NCI-H2107 (cell line): ENCODE measurements at places on chromosomes 2 and 18.

DNA sequence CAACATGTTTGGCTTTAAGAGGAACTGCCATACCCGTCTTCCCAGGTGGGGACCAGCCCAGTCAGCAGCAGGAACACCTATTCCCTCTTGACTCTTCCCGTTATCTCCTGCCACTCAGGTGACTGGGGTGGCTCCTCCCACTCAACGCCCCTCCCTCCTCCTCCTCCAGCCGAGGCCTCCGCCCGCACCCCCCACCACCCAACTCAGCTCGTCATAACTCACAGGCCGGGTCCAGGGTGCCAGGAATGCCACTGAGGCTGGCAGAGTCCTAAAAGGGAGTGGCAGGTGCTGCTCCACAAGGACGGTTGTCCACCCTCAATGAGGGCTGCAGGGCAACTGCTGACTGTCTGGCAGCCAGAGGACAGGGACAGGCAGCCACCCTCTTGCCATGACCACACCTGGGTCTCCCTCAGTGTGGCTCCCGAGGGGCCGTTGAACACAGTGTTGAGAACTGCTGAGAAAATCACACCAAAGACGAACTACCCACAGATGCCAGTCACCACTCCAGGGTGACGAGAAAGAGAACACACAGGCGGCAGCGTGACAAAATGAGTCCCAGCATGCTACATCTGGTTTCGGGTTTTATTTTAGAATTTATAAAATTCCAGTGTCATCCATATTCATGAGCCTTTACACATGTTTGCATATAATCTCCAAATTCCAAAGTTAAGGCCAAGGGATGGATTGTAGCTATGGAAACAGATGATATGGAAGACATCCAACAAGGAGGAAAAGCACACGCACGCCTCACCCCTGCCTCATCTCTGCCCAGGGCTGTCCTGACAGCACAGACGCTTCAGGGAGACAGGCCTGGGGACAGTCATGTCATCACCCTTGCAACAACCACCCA, 38.5 kb downstream of the ANO7 start:
- no peak for DNase-seq

- no peak for DNase-seq
These were observed 29.2 kb downstream of the KCTD1 start for GRCh38 chr18:26519114-26519513.

GRCh38 chr18:45525301-45525700, 90.0 kb upstream of the SLC14A2 start:
- DNase-seq: no peak

DNA sequence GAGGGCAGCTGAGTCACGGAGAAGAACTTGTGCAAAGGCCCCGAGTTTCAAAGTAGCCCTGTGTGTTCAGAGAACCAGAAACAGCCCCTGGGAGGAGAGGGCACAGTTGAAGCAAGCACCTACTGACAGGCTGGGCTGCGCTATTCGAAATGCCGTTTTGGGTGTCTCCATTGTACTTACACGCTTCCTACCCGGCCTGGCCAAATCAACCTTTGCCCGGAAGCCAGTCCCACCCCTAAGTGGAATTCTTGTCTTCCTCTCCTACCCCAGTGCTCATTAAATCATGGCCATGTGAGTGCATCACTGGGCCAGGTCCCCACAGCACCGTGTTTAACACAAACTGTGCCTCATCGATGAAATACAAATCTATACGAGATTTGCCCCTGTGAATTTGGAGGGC, 6.0 kb downstream of the DIPK1C start:
- DNase-seq: no peak

DNA sequence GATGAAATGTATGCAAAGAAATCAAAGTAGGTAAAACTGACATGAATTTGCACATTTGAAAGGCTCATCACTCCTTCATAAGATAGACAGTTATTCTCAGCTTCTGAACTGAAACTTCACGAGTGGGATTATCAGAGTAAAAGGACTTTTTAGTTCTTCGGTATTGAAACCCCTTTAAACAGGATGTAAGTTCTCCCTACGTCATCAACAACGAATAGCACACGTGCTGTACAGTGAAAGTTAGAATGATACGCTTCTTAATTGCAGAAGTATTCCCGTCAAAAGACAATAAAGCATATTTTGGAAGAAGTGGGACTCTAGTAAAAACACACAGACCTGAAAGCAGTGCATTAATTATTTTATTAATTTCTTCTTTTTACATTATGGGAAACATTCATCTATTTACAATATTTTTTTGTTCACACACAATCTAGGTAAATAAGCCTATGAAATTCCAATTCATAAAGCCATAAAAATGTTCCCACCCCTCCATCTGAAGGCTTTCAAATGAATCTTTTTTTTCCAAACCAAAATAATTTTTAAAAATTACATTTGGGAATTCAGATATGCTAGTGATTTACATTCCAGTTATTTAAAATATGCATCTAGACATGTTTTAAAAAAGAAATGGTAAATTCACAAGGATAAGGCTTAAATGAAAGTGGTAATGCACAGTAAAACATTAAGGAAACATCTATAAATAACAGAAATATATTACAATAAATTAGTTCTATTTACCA, 45.9 kb downstream of the TGIF1 start:
- DNase-seq: no peak

DNA sequence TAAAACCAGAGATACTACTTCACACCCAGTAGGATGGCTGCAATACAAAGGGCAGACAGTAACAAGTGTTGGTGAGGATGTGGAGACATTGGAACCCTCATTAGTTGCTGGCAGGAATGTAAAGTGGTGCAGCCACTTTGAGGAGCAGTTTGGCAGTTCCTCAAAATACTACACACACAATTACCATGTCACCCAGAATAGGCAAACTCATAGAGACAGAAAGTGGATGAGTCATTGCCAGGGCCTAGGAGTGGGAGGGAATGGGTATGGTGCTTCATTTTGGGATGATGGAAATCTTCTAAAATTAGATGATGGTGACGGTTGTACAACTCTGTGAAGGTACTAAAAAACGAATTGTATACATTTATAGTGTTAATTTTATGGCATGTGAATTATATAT, 54.8 kb downstream of the ATP9B start:
- no peak for DNase-seq

- DNase-seq: no peak
These were observed 1.1 kb upstream of the CXCR4 start for GRCh38 chr2:136118819-136119716.

GRCh38 chr2:74573747-74574562, 19.4 kb downstream of the DOK1 start:
- no peak for DNase-seq

GRCh38 chr2:149033716-149034115, 4.8 kb upstream of the LYPD6B start:
- peak; percentile 51 for DNase-seq

DNA sequence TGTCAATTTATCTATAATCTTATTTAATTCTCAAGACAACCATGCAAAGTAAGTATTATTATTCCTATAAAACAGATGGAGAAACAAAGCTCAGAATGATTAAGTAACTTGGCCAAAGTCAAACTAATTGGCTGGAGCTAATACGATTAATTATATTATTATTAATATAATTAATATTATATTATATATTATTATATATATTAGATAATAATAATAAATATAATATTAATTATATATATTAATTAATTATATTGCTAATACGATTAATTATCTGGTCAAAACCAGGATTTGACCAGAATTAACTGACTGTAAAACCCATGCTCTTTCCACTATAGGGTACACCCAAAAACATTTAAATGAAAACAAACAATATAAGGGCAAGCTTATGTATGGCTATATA, 52.4 kb downstream of the FARSB start:
- no peak for DNase-seq

GRCh38 chr2:24362253-24362652, 1.9 kb upstream of the ITSN2 start:
- no peak for DNase-seq

DNA sequence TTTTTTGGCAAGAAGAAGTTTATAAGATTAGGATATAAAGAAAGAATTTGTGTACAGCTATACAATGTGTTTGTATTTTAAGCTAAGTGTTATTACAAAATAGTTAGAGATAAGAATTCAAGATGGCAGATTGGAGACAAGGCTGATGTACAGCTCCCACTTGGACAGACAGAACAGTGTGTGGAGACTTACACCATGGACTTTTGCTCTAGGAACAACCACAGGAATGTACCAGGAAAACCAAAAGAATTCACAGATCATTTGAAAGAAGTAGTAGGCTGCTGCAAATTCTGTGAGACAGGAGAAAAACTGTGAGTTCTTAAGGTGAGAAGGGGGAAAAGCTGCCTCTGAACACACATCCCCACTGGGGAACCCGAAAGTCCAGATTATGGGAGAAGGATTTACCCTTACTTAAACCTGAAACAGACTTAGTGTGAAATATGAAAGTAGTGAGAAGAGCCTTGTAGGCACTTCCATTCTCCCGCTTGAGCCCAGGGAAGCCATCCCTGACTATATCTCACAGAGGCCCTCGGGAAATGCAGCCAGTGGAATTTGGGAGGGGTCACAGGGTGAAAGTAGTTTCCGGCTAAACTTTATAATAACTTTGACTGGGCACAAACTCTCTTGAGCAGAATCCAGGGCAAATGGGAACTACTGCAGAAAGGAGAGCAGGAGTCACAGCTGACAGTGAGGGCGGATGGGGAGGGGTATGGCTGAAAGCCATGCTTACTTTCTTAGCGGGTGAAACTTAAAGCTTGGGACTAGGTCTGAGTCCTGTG, 11.6 kb upstream of the RPRD1A start:
- no peak for DNase-seq

- peak; percentile 17 for DNase-seq
These were observed 722 bp downstream of the APOB start for GRCh38 chr2:21042958-21043743.
